Activated naive CD4-positive, alpha-beta T cell treated with anti-CD3 and anti-CD28 coated beads, Interleukin-2, amount 10 ng/mL, durations not matched to agents 7 days and 5 days (primary cell): ENCODE measurements at places on chromosomes 4 and X.
A peak's percentile ranks its signal among the peaks of the same experiment; 100 is the strongest.

GRCh38 chr4:26458157-26458561 is 32.1 kb downstream of the CCKAR start:
- H3K4me1 ChIP-seq = peaks cover 28% of the 10 kb centered on the region
- peak overlapping the region; percentile 25 for H3K4me3 ChIP-seq
- H3K27ac ChIP-seq = peak overlapping the region; percentile 78

DNA sequence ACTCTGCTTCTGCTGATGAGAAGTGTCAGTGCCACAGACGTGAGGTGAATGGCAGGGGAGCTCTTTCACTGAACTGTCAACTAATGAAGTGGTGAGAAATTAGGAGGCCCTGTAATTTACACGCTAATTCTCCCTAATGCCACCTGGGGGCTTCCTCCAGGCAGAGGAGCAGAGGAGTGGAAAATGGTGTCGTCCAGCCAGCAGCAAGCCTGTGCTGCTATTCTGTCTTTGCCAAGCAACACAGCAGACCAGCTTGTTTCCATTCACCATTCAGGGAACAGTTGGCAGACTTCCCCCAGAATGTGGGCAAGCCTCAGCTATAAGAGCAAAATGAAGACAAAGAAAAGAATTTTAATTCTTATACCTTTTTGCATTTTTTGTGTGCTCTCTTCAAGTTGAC is 245.2 kb upstream of the TET2 start:
- no peaks in the 10 kb centered on the region for H3K36me3 ChIP-seq
- DNase-seq = no peak
- H3K4me3 ChIP-seq = no peak overlapping the region

GRCh38 chr4:60500810-60501209 is 699.3 kb upstream of the ADGRL3 start:
- no peak overlapping the region for H3K27ac ChIP-seq
- no peaks in the 10 kb centered on the region for H3K4me1 ChIP-seq
- no peak for DNase-seq
- no peaks in the 10 kb centered on the region for H3K27me3 ChIP-seq
- H3K36me3 ChIP-seq = no peaks in the 10 kb centered on the region
- no peak overlapping the region for H3K4me3 ChIP-seq

GRCh38 chrX:70331161-70331560 is 41.3 kb downstream of the KIF4A start:
- H3K4me3 ChIP-seq = no peak overlapping the region
- peaks cover 10% of the 10 kb centered on the region for H3K4me1 ChIP-seq
- H3K27ac ChIP-seq = no peak overlapping the region
- H3K27me3 ChIP-seq = no peaks in the 10 kb centered on the region
- H3K36me3 ChIP-seq = peaks cover 46% of the 10 kb centered on the region

DNA sequence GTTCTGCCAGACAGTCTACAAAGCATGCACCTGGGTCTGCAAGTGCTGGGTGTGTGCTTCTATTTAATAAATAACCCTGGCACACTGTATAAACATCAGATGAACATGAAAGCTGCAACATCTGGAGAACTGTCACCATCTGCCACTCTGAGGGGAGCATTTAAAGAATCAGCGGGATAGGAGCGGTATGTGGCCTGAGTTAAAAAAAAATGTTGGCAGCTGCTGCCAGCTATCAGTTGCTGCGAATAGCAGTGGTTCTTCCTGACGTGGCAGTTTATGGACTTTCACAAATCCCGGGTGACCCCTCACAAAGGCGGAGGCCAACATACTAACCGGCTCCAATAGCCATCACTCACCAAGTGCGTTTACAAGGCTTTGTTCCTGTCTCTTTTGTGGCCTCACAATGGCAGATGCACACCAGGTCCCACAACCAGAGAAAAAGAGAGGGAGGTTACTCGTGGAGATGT is 95.1 kb downstream of the RASL11B start:
- H3K27me3 ChIP-seq = no peaks in the 10 kb centered on the region
- DNase-seq = no peak
- H3K4me3 ChIP-seq = no peak overlapping the region

DNA sequence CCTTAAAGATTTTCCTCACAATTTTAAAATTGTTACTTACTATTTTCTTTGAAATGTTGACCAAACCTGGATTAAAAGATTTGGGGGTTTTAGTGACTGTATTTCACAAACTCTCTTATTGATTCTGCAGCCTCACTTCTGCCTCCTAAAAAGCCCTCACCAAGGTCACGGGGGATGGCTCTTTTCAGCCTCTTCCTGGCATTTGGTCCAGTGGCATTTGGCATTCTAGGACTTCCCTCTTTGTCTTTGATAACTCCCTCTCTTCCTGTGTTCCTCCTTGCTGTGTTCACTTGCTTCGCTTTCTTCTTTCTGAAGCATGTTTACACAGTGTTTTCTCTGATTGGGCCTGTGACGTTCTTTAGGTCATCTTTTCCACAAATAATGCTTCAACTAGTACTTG is 21.5 kb downstream of the PKD2 start:
- peaks cover 5% of the 10 kb centered on the region for H3K4me1 ChIP-seq
- H3K27me3 ChIP-seq = no peaks in the 10 kb centered on the region
- peaks cover 21% of the 10 kb centered on the region for H3K36me3 ChIP-seq
- no peak overlapping the region for H3K27ac ChIP-seq
- DNase-seq = no peak
- H3K4me3 ChIP-seq = no peak overlapping the region

GRCh38 chr4:152294331-152294730 is 241.6 kb downstream of the FBXW7 start:
- H3K36me3 ChIP-seq = peaks cover 2% of the 10 kb centered on the region
- H3K4me3 ChIP-seq = no peak overlapping the region
- H3K27me3 ChIP-seq = peaks cover 13% of the 10 kb centered on the region
- no peak for DNase-seq
- H3K4me1 ChIP-seq = no peaks in the 10 kb centered on the region
- H3K27ac ChIP-seq = no peak overlapping the region

DNA sequence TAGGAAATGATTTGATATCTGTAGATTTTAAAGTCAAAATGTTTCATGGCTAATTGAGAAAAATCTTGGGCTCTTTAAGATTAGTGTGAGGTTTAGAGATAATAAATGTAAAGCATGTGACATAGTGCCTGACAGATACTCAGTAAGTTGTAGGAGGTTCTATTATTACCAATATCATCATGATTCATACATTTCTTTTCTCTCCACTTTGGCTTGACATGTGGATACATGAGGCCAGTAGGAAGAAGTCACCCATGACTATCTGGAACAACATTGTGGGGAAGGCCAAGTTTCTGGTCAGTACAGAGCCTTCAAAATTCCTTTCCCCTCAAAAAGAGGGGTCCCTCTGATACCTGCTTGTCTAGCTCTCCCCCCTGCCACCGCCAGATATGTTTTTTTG is 91.2 kb upstream of the SORBS2 start:
- H3K27ac ChIP-seq = no peak overlapping the region
- DNase-seq = no peak
- H3K27me3 ChIP-seq = no peaks in the 10 kb centered on the region

DNA sequence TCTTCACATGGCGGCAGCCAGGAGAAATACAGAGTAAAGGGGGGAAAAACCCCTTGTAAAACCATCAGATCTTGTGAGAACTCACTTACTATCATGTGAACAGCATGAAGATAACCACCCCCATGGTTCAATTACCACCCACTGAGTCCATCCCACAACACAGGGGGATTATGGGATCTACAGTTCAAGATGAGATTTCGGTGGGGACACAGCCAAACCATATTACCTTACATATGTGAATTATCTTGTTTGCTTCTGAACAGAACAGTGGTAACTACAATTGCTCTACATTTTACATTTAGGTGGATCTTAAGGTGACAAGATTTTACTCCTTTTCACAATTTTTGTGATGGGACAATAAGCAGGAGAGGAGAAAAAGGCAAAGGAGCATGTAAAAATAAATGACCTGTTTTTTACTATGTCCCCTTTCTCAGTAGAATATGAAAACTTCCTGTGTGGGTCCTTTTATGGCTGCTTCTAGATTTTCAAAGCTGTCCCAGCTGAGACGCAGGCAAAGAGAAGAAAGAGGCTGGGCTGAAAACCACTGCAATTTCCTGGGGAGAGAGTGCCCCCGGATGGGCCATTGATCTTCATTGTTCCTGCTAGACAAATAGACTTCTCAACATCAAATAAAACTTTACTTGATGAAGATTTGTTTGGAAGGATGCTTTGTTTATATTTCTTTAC is 45.9 kb upstream of the PGM2 start:
- H3K27me3 ChIP-seq = peaks cover 10% of the 10 kb centered on the region
- peaks cover 13% of the 10 kb centered on the region for H3K36me3 ChIP-seq
- peak overlapping the region; percentile 83 for H3K27ac ChIP-seq

- no peak for DNase-seq
- H3K4me3 ChIP-seq = no peak overlapping the region
- H3K27ac ChIP-seq = no peak overlapping the region
- H3K27me3 ChIP-seq = no peaks in the 10 kb centered on the region
- H3K4me1 ChIP-seq = no peaks in the 10 kb centered on the region
- no peaks in the 10 kb centered on the region for H3K36me3 ChIP-seq
Observed at GRCh38 chr4:164799410-164799809, 45.5 kb downstream of the SMIM31 start.

- H3K27ac ChIP-seq = no peak overlapping the region
- H3K36me3 ChIP-seq = peaks cover 20% of the 10 kb centered on the region
- no peak overlapping the region for H3K4me3 ChIP-seq
- H3K27me3 ChIP-seq = no peaks in the 10 kb centered on the region
- no peak for DNase-seq
Observed at GRCh38 chrX:47846040-47846439, 9.3 kb downstream of the ZNF81 start.

DNA sequence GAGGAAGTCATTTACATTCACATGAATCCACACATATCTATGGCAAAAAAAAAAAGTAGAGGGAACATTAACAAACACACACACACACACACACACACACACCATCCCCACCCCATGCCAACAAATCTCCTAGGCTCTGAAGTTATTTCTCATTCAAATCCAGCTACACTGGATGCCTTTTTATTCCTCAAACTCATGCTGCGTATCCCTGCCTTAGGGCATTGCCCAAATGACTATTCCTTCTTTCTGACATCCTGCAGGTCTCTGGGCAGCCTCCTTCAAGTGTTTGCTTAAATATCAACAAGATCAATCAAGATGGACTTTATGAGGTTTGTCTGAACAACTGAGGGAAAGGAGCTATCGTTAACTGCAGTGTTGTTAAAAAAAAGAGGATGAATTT is 106.5 kb upstream of the FAM9A start:
- H3K27ac ChIP-seq = no peak overlapping the region
- no peaks in the 10 kb centered on the region for H3K4me1 ChIP-seq
- no peak overlapping the region for H3K4me3 ChIP-seq
- H3K36me3 ChIP-seq = no peaks in the 10 kb centered on the region
- no peak for DNase-seq

GRCh38 chr4:171142045-171142444 is 671.2 kb upstream of the GALNTL6 start:
- no peak overlapping the region for H3K4me3 ChIP-seq
- no peaks in the 10 kb centered on the region for H3K4me1 ChIP-seq
- no peak for DNase-seq
- no peaks in the 10 kb centered on the region for H3K27me3 ChIP-seq
- no peaks in the 10 kb centered on the region for H3K36me3 ChIP-seq

DNA sequence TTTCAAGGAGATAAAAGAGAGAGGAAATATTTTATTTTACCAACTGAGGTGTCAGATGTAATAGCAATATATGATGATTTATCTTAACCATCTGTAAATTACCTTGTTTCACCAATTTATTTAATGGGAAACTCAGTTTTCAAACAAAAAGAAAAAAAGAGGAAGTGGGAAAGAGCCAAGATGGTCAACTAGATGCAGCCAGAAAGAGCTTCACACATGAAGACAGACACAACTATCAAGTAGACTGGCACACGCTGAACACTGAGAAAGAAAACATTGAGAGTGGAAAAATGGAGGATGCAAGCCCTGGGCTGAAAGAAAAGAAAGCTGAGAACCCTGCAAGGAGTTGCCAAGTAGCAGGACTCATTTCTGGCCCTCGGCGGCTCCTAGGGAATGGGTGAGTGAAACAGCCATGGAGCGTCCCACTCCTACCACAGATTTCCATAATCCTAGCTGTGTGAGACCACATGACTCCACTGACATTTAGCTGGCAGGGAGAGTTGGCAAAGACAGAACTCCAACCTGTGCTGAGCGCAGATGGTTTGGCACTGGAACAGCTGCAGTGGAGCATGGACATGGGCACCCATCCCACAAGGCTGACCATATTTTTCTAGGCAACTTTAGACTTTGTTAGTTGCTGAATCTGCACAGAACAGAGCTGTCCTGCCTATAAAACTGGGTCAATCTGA is 409.3 kb downstream of the FAM47B start:
- no peaks in the 10 kb centered on the region for H3K36me3 ChIP-seq
- DNase-seq = no peak
- H3K27me3 ChIP-seq = no peaks in the 10 kb centered on the region
- H3K4me1 ChIP-seq = no peaks in the 10 kb centered on the region
- H3K27ac ChIP-seq = no peak overlapping the region

DNA sequence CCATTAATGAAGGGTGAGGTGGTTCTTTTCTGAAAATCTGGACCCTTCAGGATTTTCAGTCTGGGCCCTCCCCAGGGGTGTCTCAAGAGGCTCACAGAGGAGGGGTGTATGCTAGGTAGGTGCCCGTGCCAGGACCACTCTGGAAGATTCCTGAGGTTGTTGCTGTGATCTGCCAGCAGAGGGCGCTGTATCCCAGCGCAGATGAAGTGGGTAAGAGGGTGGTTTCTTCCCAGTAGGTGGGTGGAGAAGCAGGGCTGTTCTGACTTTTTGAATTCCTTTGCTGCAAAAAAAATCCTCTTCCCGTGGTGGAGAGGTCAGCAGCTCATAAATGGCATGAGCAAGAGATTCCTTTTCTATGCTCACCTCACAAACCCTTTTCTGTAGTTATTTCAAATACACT is 51.1 kb downstream of the SCML1 start:
- no peaks in the 10 kb centered on the region for H3K36me3 ChIP-seq
- H3K27ac ChIP-seq = no peak overlapping the region
- H3K27me3 ChIP-seq = peaks cover 9% of the 10 kb centered on the region
- H3K4me1 ChIP-seq = peaks cover 15% of the 10 kb centered on the region
- DNase-seq = peak; percentile 46

DNA sequence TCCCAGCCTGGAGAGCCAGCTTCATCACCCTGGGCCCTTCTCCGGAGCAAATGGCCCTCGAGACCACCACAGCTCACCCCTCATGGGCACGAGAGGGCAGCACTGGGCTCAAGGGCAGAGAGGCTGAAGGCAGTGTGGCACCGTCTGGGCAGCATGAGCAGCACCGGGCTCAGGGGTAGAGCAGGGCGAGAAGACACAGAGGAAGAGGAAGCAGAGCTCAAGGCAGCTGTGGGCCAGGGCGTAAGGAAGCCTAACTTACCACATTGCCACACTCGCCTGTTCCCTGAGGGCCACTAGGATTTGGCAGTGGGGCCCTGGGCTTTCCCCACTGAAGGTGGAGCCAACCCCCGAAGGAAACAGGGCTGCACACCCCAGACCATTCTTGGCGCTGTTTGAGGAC is 15.5 kb downstream of the ZNF185 start:
- no peak overlapping the region for H3K27ac ChIP-seq
- no peak for DNase-seq
- H3K4me3 ChIP-seq = no peak overlapping the region
- H3K27me3 ChIP-seq = no peaks in the 10 kb centered on the region

DNA sequence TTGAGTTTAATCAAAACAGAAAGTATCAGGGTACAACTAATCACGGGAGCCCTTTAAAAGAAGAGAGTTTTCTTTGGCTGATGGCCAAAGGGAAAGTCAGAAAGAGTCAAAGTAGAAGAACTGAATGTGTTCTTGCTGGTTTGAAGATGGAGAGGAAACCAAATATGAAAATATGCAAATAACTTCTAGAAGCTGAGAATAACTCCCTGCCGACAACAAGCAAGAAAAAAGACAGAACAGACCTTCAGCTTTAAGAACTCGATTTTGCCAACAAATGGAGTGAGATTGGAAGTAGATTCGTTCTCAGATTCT is 903.8 kb downstream of the STIM2 start:
- no peaks in the 10 kb centered on the region for H3K4me1 ChIP-seq
- H3K4me3 ChIP-seq = no peak overlapping the region
- H3K27ac ChIP-seq = no peak overlapping the region
- no peak for DNase-seq
- H3K36me3 ChIP-seq = no peaks in the 10 kb centered on the region
